ENCODE measurements at places on chromosomes 1 and 21. TPM values are rescaled to one million over a fixed set of nuclear protein-coding genes. Genes with fewer than 3 reads are reported as not detected.

GRCh38 chr1:167345386-167345733 lies 124.7 kb downstream of the POU2F1 start:
- H3K4me1 ChIP-seq: no peaks in the 10 kb centered on the region
- H3K27ac ChIP-seq: peak overlapping the region; percentile 1
- no peaks in the 10 kb centered on the region for H3K36me3 ChIP-seq

DNA sequence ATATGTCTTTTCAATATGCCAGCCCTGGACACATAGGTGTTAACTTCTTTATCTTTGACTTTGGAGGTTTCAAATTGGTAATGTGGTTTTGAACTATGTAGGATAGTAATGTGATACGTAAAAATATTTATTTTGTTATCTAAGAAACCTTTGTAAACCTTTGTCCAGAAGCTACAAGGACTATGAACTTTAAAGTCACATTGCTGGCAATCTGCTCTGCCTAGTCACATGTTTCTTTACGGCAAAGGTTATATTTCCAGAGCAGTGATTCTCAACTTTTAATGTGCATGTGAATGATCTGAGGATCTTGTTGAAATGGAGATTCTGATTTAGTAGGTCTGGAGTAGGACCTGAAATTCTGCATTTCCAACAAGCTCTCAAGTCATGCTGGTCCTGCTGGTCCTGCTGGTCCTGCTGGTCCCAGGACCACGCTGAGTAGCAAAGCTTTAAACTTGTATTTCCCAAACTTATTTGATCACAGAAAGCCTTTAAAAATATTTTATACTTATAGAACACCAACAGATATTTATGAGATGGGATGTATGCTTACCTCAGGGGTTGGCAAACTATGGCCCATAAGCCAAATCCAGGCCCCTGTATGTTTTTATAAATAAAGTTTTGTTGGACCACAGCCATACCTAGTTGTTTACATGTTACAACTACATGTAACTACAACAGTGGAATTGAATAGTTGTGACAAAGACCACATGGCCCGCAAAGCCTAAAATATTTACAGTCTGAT lies 57.9 kb upstream of the QSOX1 start:
- no peak overlapping the region for H3K4me3 ChIP-seq
- no peaks in the 10 kb centered on the region for H3K4me1 ChIP-seq
- H3K27ac ChIP-seq: no peak overlapping the region
- H3K27me3 ChIP-seq: no peaks in the 10 kb centered on the region

DNA sequence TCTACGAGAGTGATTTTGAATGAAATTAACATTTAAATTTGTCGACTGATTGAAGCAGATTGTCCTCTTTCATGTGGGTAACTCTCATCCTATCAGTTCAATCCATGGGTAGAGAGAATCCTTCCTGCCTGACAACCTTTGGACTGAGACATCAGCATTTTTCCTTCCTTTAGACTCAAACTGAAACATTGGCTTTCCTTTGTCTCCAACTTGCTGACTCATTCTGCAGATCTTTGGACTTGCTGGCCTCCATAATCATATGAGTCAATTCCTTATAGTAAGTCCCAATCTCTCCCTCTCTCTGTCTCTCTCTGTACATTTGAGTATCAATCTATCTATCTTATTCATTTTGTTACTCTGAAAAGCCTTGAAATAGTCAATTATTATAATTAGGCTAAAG lies 416.7 kb downstream of the LRRIQ3 start:
- H3K27ac ChIP-seq: no peak overlapping the region
- H3K27me3 ChIP-seq: no peaks in the 10 kb centered on the region
- no peak for DNase-seq
- peaks cover 9% of the 10 kb centered on the region for H3K4me1 ChIP-seq
- H3K36me3 ChIP-seq: no peaks in the 10 kb centered on the region

DNA sequence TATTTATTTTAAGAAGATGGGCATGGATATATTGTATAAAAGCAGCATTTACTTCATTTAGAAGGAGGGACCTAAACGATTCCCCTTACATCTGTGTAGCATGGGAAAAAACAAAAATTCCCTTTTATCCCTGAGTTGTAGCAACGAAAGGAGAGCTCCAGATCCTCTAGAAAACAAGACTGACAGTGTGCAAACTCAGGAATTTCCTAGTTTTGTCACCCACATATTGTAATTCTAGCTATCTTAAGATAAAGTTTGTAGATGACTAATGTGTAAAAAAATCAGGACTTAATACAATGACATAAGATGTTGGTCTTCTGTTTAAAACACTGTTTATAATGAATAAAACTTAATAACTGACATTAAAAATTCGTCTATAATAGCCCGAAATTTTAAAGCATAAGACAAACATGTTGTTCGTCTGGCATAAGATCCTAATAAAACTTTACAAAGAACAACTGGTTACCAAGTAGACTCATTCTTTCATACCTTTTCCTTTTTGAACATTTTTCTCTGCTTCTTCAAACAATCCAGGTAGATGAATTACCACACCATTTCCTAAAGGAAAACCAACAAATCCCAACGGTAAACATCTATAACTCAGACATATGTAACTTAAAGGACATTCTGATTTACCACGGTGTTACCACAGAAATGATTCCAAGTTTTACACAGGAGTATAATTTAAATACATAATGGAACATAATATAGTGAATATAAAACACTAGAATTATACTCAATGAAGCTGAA lies 15.2 kb downstream of the ADSS2 start:
- H3K27ac ChIP-seq: peak overlapping the region; percentile 37
- no peak for DNase-seq
- no peak overlapping the region for H3K4me3 ChIP-seq

DNA sequence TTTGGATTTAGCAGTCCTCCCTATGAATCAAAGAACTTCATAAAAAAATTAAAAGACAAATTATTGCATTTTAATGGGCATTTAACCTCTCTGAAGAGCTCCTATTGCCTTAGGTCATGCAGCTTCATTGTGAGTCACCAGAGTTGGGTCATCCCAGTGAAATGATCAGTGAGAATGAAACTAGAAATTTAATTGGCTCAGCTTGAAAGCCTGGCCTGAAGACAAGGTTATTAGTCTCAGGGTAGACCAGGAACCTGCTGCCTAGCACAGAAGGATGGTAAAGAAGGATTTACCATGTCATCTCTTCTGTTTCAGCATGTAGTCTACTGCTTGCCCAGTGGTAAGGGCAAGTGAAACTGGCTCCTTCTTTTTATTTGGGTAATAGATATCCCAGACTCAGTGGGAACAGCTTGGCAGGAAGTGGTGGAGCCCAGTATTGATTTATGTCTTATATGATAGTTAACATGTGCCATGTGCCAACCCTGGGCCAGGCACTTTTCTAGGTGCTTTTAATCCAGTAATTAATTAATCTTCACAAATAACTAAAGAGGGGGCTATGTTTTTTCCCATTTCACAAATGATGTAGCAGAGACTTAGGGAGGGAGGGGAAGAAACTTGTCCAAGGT lies 23.6 kb downstream of the LAMC2 start:
- H3K36me3 ChIP-seq: no peaks in the 10 kb centered on the region
- no peaks in the 10 kb centered on the region for H3K4me1 ChIP-seq
- no peak overlapping the region for H3K27ac ChIP-seq
- H3K27me3 ChIP-seq: no peaks in the 10 kb centered on the region

CFHR2 gene
- not detected for total RNA-seq

DIO1 gene
- total RNA-seq: 7.1 TPM
